Upper lobe of left lung (tissue), 6 donors: ENCODE measurements at places on chromosomes 1 and 21. TPM values are rescaled to one million over a fixed set of nuclear protein-coding genes. Genes with fewer than 3 reads are reported as not detected.

DNA sequence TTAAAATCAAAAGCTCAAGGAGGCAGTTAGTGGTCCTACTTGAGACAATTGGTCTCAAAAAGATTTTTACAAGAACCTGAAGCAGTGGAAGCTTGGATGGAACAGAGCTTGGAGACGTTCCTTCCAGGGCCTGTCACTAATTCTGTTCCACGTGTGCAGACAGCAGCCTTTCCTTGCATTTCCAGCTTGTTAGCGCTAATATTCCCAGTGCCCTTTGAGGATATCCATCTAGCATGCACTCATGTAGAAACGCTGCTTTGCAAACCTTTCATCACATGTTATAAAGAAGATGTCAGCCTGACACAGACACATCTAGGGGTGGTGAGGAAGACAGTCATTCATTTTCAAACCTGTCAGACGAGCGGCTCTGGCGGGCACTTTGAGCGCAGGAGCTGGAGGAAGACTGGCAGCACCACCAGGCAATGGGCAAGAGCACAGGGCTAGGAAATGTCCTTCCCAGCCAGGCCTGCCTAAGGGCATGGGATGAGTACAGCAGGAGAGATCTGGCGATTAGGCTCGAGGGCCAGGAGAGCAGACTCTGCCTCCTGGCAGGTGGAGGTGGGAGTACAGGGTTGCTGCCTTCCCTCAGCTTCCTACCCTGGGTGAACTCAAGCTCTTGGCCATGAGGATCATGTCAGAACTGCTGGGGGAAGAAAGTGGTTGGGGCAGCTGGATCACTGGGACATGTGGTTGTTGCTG, 55.5 kb downstream of the CASQ2 start:
- no peak for DNase-seq

- no peak for DNase-seq
Observed at GRCh38 chr1:226912587-226913176, 27.4 kb upstream of the COQ8A start.

Gene ECM1
- 7.4 TPM for total RNA-seq

Gene SPRR2D
- total RNA-seq = not detected

Gene KCNE1
- 25.2 TPM for total RNA-seq
